ENCODE measurements at places on chromosomes 3 and 15.
A peak's percentile ranks its signal among the peaks of the same experiment; 100 is the strongest.

- DNase-seq: no peak
These were observed 101.9 kb upstream of the KCNH8 start for GRCh38 chr3:19046440-19046839.

GRCh38 chr3:58071480-58071971 lies 63.3 kb downstream of the FLNB start:
- no peak for DNase-seq

GRCh38 chr15:78209646-78210348 lies 24.6 kb downstream of the ACSBG1 start:
- no peak for DNase-seq

DNA sequence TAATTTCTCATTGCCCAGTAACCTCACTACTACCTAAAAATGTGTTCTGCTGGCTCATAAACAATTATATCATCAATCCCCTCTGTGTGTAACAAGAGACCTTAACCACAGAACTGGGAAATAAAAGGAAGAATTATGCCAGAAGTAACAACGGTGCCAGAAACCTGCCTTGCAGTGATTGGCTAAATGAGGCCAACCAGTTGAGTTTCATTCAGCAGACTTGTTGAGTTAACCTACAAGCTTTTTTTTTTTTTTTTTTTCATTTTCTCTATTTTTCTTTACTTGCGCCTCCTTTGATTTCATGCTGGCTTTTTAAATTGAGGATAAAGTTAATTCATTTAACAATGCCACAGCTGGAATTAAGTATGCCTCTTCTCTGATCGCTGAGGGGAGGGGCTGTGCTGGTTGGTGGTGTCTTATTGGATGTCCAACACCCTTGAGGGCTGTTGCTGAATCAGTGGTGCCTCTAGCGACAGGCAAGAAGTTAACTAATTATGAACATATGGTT lies 30.0 kb upstream of the GMNC start:
- no peak for DNase-seq

DNA sequence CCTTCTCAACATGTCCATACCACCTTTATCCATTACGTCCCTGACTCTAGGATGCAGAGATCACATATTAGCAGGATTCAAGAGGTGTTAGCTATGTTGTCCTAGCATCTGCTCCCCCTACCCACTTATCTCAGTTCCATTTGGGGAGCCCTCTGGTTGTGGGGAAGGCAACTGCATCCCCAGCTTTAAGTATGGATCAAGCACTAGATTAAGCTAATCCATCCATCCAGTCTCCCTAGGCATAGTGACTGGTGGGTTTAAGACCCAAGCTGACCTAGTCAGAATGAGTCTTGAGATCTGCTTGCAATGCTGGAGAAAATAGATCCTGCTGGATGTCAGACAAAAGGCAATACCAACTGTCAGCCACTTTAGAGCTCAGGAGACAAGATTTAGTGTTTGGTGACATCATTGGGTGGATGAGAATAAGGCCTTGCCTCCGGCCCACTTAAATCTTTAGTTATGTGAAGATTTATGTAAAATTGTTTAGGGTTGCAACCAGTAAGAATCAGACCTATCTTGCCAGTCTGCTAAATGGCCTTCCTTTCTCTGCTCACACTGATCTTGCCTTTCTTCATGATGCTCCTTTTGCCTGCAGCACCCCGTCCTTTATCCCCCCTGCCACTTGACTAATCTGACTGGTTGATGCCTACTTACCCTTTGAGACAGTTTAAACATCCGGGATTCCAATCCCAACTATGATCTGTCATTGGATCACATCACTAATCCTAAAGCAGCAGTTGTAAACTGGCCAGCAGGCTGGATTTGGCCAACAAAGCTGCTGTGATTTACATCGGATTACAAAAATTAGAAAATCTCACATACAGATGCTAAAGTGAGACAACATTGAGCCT lies 2.1 kb upstream of the ISY1 start:
- DNase-seq: no peak

- DNase-seq: no peak
These were observed 307.3 kb upstream of the SATB1 start for GRCh38 chr3:18732474-18732873.

GRCh38 chr15:33612721-33613304 lies 302.0 kb downstream of the RYR3 start:
- no peak for DNase-seq

DNA sequence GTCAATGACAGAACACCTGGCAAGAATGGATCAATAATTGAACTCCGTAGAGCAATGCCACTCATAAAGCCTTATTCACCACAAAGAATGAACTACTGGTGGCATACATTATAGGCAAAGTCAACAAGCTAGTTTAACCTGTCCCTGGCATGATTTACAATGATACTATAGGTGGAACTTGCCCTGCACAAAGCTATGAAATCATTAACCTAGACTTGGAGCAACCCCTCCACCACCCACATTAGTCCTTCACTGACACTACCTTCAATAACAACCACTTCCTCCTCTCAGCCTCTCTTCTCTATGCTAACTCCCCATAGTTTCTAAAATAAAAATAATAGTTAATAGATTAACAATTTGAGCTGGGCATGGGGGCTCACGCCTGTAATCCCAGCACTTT lies 54.4 kb downstream of the ACAP2 start:
- no peak for DNase-seq

GRCh38 chr3:16406579-16406978 lies 106.9 kb downstream of the RFTN1 start:
- DNase-seq: no peak

GRCh38 chr15:75725719-75726607 lies 13.3 kb upstream of the CSPG4 start:
- no peak for DNase-seq

GRCh38 chr3:4678320-4678719 lies 185.2 kb downstream of the ITPR1 start:
- no peak for DNase-seq

DNA sequence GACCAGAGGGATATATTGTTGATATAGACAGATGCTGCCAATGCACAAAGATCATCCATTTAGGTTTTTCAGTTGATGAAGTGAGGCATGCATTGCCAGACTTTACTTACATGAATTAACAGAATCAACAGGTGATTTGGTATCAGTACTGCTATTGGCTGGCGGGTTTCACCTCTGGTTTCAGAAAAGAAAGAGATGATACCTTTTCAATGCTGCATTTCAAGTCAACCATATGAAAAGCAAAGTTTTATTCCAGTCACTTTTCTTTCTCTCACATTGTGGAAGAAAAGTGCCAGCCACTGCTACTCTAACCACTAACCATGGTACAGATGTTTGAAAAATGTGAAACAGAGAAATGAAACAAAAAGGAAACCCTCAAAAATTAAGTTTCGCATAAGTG lies 289.1 kb downstream of the TIGIT start:
- DNase-seq: no peak

DNA sequence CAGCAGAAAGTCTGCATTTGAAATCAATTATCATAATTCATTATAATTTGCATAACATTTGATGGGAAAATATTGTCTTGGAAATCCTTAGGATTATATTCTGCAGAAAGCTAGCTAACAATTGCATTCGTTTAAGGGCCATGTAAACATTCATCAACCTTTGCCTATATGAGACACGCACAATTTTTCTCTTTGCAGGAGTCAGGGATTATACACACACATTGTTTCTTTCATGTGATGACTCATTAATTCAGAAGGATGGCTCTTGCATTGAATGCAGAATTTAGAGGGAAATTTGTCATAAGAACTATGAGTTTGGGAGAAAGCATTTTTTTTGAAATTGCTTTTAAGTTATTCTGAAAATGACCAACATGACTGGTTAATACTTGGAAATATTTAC lies 844.7 kb downstream of the DIPK2A start:
- DNase-seq: no peak

DNA sequence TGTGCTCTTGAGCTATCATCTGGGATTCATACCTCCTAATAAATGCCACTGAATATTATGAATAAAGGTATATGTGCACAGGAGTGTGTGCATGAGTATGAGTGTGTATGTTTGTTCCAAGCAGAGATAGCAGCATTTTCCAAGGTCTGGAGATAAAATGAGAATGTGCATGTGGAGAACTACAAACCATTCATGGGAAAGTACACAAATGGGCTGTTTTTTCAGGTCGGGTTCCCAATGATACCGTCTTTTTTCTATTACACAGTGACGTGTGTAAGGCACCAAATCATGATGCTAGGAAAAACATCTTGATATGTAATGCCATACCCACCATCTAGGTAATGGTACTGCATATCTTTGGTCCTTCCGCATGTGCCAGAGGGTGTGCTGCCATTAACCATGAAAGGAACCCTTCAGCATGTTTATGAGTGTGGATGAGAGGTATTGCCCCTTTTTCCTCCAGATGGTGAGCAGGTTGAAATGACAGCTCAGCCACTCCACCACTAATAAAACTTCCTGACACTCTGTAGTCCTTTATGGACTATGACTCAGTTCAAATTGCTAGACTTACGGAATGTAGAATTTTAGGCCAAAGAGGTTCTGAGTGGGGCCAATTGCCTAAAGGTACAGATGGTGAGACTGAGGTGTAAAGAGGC lies 36.4 kb upstream of the COPB2 start:
- no peak for DNase-seq

- no peak for DNase-seq
These were observed 3.2 kb downstream of the RAP2B start for GRCh38 chr3:153165261-153165681.

GRCh38 chr15:56528136-56528535 lies 63.2 kb upstream of the MNS1 start:
- no peak for DNase-seq

DNA sequence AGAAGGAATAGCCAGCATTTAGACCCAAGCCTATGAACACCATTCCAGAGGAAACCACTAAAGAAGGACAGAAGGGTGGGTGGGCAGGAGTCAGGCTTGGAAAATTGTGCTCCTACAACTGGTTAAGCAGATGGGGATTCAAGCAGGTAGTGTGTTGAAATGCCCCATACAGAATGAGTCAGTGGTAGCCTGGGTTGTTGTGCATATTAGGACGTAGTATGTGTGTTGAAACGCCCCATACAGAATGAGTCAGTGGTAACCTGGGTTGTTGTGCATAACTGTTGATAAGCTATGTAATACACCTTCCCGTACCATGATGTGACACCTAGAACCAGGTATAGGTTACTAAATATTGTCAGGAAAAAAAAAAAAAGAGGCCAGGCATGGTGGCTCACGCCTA lies 34.0 kb downstream of the MINDY4B start:
- no peak for DNase-seq

GRCh38 chr3:101861212-101861788 lies 12.0 kb downstream of the NFKBIZ start:
- no peak for DNase-seq

DNA sequence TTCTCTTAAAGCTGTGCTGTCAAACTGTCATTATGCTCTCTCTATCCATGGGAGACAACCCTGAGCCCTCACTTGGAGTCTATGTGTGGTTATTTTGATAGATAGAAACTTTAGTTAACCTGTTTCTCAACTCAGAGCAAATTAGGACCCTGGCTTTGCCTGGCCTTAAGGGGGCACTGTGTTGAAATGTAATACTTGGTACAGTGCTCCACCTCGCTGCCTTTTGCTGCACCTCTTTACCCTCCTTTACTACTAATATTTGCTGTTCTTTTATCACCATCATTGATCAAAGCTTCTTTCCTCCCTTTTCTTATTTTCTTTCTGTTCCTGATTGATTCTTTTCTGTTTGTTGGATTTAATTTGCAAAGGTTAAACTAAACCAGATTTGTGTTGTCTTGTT lies 34.3 kb downstream of the STT3B start:
- DNase-seq: peak; percentile 33

DNA sequence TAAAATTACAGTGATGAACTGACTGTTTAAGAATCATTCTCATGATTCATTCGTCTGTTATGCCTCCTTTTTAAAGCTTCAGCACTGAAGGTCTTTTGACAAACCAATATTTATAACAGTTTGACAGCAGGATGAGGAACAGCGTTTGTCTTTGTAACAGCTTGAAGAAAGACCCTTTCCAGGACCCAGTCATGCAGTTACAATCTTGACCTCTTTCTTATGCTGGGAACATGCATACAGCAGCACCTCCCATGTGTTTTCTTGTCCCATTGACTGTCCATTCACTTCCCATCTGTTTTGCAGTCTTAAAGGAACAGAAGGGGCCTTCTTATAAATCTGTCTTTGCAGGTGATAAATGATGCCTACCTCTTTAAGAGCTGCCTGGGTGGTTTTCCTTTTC lies 87.2 kb downstream of the OPA1 start:
- DNase-seq: no peak

- no peak for DNase-seq
These were observed 52.8 kb upstream of the UTS2B start for GRCh38 chr3:191383124-191383523.

GRCh38 chr15:90619939-90620338 lies 90.2 kb downstream of the CRTC3 start:
- no peak for DNase-seq

GRCh38 chr3:123508178-123508577 lies 59.3 kb upstream of the ADCY5 start:
- DNase-seq: no peak

- DNase-seq: no peak
These were observed 761.0 kb upstream of the ARRDC4 start for GRCh38 chr15:97199393-97200051.

DNA sequence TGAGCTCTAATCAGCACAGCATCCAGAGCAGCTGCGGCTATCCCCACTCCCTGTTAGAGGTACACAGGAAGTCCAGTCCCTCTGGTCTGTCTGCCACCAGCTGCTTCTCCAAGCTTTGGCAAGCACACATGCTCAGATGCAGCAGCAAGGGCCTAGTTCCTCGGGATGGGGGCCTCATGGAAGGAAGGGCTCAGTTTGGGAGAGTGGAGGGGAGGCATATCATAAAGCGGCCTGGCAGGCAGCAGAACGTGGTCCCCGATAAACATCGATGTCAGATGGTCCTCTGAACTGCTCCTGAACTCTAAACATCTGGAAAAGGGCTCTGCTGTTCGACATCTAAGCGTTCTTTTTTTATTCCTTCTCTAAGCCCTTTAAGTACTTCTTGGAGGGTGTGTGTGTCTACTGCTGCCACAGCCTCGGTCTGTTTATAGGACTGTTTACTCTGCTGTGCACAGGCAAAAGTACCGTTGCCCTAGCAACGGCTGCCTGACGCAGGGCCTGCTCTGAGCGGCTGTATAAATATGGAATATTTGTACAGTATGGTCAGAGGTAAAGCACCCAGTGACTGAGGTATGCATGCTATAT lies 74.6 kb downstream of the PRICKLE2 start:
- no peak for DNase-seq

- DNase-seq: no peak
These were observed 246.3 kb upstream of the UMPS start for GRCh38 chr3:124483915-124484470.

GRCh38 chr15:61715082-61715481 lies 345.2 kb downstream of the VPS13C start:
- no peak for DNase-seq

GRCh38 chr3:119642746-119643473 lies 17.5 kb downstream of the POPDC2 start:
- DNase-seq: no peak

DNA sequence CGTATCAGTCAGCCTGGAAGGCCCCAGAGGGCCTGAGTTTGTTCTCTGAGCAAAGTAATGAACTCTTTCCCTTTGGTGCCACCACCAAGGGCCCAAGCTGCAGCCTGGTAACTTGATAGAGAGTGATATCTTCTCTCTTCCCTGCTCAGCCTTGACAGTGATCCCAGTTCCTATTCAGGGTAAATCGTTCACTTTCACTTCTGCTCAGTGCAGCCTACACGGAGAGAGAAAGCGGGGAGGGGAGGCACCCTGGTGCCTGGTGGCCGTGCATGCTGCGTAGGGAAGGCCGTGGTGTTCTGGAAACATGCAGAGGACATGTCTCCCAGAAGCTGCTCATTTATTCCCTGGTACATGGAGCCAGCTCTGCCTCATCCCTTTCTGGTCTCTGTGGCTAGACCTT lies 54.9 kb downstream of the KIF9 start:
- DNase-seq: peak; percentile 5
